ENCODE measurements at places on chromosomes 16 and 17.
A peak's percentile ranks its signal among the peaks of the same experiment; 100 is the strongest.

GRCh38 chr17:67386965-67387551, 10.0 kb downstream of the PITPNC1 start:
- no peak for DNase-seq

- DNase-seq = no peak
These were observed 30.0 kb downstream of the CHD9 start for GRCh38 chr16:53084746-53085334.

- no peak for DNase-seq
These were observed 1032.2 kb downstream of the CDH11 start for GRCh38 chr16:64089697-64090096.

GRCh38 chr17:50955667-50956120, 89.5 kb upstream of the TOB1 start:
- DNase-seq = no peak

GRCh38 chr16:15830832-15831451, 25.9 kb downstream of the MYH11 start:
- DNase-seq = no peak

- DNase-seq = no peak
These were observed 87.4 kb upstream of the LHX1 start for GRCh38 chr17:36849871-36850348.

DNA sequence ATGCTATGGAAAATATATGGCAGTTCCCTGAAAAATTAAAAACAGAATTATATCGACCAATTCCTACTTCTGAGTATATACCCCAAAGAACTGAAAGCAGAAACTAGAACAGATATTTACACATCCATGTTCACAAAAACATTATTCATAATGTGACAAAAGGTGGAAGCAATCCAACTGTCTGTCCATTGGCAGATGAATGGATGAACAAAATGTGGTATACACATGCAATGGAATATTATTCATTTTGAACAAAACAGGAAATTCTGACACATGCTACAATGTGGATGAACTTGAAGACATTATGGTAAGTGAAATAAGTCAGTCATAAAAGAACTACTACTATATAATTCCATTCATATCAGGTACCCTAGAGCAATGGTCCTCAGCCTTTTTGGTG, 263.5 kb upstream of the AXIN2 start:
- DNase-seq = no peak

DNA sequence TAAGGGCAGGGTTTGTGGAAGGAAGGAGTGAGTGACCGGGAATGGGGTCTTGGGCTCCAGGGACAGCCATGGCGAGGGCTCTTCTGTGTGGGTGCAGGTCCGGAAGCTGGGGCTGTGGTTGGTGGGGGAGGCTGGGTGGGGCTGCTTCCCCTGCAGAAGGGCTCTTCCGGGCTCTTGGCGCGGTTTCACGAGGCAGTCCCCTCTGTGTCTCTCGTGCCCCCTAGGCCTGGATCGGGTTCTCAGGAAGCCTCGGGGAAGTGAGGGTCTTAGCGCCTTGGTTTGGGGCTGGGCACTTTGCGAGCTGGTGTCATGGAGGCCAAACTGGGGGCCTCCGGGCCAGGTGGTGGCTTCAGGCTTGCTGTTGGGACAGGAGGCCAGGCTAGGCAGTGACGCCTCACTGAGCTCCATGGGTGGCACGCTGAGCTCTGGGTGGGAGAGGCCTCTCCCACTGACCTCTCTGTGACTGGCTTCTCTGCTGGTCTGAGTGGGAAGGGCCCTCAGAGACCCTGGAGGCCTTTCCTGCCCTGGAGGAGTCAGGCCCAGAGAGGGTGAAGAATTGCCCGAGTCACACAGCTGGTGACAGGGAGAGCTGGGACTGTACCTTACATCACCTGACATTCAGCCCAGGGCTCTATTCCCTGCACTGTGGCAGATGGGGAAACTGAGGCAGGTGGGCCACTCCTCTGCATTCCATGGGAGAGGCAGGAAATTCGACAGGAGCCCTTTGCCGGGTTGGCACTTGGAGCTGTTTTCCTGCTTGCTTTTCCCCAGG, 8.2 kb downstream of the ADCY7 start:
- peak; percentile 88 for DNase-seq

DNA sequence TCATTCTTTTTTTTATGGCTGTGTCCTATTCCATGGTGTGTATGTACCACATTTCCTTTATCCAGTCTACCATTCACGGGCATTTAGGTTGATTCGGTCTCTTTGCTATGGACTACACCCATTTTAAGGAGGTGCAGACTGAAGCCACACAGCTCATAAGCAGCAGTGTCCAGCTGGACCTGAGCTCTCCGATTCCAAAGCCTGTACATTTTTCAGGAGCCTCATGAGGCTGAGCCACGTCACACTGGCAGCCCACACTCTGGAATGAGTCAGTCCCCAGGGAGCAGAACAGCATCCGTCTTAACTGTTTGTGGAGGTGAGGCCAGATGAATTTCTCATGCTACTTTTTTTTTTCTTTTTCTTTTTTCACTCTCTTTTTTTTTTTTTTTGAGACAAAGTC, 116.1 kb downstream of the C16orf95 start:
- no peak for DNase-seq

DNA sequence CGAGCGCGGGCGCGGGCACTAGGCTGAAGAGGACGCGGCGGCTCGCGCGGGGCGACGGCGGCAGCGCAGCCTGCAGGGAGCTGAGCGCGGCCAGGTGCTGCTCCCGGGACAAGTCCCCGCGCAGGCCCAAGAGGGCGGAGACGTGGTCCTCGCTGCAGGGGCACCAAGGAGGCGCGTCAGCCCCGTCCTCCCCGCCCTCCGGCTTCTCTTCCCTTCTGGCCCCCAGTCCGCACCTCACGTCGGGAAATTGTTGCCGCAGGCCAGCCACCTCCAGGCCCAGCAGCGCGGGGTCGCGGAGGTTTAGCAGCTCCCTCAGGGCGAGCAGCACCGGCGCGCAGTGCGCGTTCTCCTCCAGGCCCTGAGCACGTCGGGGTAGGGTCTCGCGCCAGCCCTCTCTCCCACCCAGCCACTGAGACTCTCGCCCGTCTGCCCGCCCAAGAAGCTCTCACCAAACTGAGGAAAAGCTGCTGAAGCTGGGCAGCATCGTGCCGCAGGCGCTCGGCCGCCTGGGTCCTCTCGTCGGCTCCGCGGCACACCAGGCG, 761 bp upstream of the MATCAP1 start:
- DNase-seq = no peak

DNA sequence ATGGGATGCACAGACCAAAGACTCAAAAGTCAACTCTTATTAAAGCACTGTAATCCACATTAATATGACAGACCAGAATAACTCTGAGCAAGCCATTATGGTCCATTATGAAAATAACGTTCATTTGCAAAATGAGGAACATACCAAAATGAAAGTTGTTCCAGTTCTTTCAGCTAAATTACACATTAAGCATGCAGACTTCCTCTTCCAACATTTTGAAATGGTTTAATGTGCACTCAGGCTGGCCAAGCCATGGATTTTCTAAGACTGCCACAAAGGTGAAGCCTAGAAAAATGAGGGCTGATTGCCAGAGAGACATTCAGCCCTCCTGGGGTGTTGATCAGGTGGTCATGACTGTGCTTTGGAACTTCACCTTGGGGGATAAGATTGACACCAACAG, 56.7 kb upstream of the NOG start:
- no peak for DNase-seq

DNA sequence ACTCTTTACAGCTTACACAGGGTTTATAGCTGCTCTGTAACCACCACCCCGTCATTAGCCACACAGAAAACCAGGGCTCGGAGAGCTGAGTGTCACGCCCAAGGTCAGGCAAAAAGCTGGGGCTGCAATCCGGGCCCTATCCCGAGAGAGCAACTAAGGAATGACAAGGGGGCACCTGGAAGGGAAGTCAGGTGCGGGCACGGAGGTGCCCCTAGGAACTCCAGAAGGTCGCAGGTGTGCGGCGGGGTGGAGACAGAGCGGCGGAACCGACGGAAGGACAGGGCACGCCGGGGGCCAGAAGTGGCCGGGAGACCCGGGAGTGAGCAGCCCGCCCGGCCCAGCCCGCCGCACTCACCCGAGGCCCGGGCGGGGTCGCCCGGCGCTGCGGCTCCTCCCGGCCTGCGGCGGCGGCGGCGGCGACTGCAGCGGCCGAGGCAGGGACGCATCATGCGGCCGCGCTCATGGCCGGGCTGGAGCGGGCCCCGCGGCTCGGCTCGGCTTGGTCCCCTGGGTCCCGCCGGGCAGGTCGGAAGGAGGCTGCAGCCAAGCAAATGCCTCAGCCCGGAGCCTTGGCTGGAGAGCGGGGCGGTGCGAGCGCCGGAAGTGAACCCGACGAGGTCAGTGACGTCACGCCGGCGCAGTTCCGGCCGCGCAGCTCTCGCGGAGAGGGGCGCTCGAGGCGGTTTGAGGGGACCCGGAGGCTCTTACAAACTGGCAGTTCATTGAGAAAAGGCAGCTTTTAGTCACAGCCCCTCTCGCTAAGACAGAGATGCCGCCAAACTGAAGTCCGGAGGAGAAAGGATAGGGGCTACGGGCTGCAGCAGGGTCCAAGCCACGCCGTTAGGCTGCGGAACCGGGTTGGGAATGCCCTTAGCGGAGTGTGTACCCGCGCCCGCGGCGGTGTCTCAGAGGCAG, at the start of gene ZDHHC7:
Gene ZDHHC7, minus strand, starts transcription at position 605 of the 915 bp plus-strand sequence. CDS start 20,917 bp downstream, outside the sequence.
- peak; percentile 90 for DNase-seq

DNA sequence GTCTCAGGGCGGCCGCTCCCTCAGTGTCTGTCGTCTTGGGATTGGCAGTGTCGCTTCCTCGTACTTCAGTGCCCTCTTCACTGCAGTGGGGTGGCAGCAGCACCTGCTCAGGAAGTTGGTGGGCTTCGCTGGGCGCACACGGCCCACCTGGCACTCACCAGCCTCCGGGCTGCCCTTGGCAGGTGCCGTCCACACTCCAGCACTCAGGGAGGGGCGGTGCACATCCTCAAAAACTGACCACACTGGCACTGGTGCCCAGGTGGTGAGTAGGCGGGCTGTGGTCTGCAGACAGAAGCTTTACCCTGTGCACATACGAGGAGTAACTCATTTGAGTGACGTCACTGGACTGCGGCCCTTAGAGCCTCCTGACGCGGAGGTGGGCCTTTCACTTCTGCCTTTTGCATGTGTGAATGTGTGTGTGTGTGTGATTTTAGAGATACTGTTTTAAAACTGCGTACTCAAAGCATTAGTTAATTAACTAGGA, 94.6 kb downstream of the BANP start:
- peak; percentile 57 for DNase-seq

GRCh38 chr16:65534121-65534528, 412.3 kb upstream of the CDH11 start:
- DNase-seq = no peak

- DNase-seq = no peak
These were observed 8.3 kb downstream of the TANGO6 start for GRCh38 chr16:68851601-68852000.

- DNase-seq = no peak
These were observed 4.8 kb downstream of the DCAKD start for GRCh38 chr17:45046537-45047125.

DNA sequence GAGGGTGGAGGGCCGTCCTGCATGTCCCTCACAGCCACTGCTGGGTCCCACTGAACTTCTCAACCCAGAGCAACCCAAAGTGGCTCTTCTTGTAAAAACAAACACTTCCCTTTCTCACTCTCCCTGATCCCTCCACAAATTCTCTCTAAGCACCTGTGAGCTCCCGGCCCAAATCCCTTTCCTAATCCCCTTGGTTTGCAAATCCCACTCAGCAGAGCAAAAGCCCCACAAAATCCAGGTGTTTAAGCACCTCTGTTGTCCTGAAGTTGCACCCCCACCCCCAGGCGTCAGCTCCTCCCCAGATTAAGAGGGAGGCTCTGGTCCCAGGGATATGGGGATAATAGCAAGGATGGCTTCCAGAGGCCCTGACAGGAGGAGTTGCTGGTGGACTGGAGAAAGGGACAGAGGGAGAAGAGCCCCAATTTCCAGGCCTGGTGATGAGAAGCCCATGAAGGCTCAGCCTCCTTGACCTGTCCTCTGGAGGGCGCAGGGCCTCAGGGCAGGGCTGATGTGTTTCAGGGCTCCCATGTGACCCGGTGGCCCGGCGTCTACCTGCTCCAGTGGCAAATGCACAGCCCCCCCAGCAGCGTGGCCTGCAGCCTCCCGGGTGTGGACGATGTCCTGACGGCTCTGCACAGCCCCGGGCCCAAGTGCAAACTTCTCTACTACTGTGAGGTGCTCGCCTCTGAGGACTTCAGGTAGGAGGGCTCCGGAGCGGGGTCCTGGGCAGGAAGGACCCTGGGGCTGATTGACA, 23.0 kb downstream of the NAGPA start:
- no peak for DNase-seq

DNA sequence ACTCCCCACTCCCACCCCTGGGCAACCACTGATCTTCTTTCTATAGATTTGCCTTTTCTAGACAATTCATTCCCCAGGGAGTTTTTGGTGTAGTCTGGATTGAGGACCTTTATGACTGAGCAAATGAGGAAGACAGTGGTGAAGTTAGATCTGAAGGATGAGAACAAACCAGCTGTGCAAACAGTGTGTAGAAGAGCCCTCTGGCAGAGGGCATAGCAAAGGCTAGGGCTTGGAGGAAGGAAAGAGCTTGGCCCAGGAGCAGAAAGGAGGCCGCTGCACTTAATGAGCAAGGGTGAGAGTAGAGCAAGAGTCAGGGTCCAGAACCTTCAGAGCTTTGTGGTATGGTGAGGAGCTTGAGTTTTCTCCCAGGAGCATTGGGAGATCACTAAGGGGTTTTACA, 352.7 kb downstream of the CA10 start:
- no peak for DNase-seq

Data from GM12892 (cell line).